Activated T-helper 2 cell treated with anti-CD3 and anti-CD28 coated beads, Interferon-gamma antibody, Interleukin-2, Interleukin-4, amounts not matched to agents 10 μg/mL and 5 μg/mL and 100 μg/mL, durations not matched to agents 14 hours and 24 hours and 36 hours (primary cell): ENCODE measurements at places on chromosomes 1 and 21. TPM values are rescaled to one million over a fixed set of nuclear protein-coding genes. Genes with fewer than 3 reads are reported as not detected.

The DNALI1 gene
- not detected in 2 replicates for total RNA-seq

The RABGAP1L gene
- total RNA-seq = 28.8 and 31.5 TPM in 2 replicates

The PEX19 gene
- total RNA-seq = 60.9 and 68.5 TPM in 2 replicates

The FCRL6 gene
- total RNA-seq = not detected in 2 replicates

The ZBTB8A gene
- 0.90 and 0.96 TPM in 2 replicates for total RNA-seq

The BSND gene
- total RNA-seq = not detected in 2 replicates

DNA sequence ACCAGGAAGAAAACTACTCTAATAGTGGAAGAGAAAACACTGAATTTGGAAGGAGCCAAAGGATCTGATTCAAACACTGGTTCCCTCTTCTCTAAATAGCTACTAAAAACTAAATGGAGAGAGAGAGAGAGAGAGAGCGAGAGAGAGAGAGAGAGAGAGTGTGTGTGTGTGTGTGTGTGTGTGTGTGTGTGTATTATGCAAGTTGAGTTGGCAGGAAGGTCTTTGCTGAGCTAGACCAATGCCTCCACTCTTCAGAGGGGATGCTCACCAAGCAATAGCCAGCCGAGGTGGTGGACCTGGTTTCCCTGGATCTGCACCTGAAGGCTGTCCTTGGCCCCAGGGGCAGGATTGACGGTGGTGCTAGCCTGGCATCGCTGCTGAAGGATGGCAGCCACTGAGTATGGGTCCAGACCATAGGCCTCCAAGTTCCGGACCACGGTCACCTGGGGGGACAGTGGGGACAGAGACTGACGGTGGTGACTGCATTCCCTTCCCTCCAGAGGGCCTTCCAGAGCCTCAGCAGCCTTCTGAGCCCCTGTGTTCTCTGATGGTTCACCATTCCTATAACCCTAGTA is 18.8 kb downstream of the EIF2D start:
- DNase-seq = no peak

GRCh38 chr1:18668750-18669404 is 38.2 kb downstream of the PAX7 start:
- DNase-seq = no peak

DNA sequence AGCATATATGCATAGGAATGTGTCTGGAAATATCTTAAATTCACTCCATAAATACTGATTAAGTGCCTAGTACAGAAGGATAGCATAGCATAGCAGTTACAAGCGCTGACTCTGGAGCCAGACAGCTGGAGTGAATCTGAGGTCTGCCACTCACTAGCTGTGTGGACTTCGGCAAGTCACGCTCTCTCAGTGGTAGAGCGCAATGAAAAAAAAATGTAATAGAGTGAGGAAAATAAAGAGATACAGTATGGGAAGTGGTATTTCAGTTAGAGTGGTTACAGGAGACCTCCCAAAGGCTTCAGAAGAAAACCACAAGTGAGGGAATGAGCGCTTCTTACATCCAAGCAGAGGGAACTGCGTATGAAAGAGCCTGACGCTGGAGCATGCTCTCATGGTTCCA is 338.9 kb upstream of the PRMT6 start:
- no peak for DNase-seq

DNA sequence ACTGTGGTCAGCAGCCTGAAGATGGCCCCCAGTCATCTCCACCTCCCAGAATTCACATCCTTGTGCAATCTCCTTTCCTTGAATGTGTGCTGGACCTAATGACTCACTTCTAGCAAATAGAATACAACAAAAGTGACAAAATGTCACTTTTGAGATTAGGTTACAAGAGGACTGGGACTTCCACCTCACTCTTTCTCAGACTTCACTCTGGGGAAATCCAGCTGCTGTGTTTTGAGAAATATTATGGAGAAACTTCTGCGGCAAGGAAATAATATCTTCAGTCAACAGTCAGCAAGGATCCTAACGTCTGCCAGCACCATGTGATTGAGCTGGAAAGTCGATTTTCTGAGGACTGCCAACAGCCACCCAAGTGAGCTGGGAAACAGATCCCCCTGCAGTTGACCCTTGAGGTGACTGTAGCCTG is 70.5 kb upstream of the GADD45A start:
- DNase-seq = no peak

GRCh38 chr1:93615582-93616150 is 66.0 kb downstream of the BCAR3 start:
- no peak for DNase-seq

GRCh38 chr1:91856996-91857395 is 29.0 kb downstream of the TGFBR3 start:
- DNase-seq = no peak

DNA sequence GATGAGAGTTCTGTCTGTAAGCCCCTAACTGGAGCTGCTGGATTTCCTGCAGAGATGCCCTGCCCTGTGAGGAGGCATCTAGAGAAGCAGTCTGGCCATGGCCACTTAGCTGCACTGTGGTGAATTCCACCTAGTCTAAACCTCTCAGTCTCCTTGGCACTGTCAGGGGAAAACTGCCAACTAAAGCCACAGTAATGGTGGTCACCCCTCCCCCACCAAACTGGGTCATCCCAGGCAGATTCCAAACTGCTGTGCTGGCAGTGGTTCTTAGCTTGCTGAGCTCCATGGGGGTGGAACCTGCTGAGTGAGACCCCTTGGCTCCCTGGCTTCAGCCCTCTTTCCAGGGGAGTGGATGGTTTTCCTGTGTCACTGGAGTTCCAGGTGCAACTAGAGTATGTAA is 740.6 kb downstream of the RWDD3 start:
- no peak for DNase-seq

DNA sequence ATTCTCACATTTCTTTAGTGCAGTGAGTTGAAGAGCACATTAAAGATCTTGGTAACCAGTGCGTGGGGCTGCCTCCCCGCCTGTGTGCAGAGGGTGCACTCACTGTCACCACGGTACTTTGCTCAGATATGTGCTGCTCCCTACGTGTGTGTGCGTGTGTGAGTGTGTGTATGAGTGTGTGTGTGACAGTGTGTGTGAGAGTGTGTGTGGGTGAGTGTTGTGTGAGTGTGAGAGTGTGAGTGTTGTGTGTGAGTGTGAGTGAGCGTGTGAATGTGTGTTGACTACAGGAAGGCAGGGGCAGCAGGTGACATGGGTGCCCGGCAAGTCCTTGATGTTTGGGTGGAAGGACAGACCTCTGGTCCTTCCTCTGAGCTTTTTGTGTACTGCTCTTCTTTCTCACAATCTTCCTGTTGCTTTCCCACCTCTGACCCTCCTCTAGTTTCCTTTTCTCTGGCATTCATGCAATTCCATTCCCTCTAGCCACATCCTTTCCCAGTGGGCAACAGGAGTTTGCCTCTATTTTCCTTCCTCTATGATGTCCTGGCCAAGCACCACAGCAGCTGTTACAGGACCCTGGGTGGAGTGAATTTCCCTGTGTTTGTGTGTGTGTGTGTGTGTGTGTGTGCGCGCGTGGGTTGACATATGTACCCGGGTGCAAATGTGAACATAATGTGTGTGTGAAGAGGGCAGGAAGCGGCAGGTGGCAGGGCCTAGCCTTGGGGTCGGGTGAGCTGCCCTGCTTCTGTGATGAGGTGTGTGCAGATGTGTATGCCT is 19.8 kb downstream of the LHX4 start:
- no peak for DNase-seq

GRCh38 chr1:3434406-3435110 is 19.9 kb upstream of the ARHGEF16 start:
- DNase-seq = no peak

GRCh38 chr1:245611251-245611650 is 456.5 kb downstream of the KIF26B start:
- no peak for DNase-seq

GRCh38 chr1:230077436-230078213 is 10.6 kb downstream of the GALNT2 start:
- no peak for DNase-seq
